Stimulated activated CD8-positive, alpha-beta memory T cell treated with anti-CD3 and anti-CD28 coated beads, Interleukin-4, amount 100 ng/mL, for 4 hours (primary cell): ENCODE measurements at places on chromosomes 3 and 15.

GRCh38 chr3:189588070-189588469, 43.1 kb upstream of the TP63 start:
- no peak for DNase-seq

DNA sequence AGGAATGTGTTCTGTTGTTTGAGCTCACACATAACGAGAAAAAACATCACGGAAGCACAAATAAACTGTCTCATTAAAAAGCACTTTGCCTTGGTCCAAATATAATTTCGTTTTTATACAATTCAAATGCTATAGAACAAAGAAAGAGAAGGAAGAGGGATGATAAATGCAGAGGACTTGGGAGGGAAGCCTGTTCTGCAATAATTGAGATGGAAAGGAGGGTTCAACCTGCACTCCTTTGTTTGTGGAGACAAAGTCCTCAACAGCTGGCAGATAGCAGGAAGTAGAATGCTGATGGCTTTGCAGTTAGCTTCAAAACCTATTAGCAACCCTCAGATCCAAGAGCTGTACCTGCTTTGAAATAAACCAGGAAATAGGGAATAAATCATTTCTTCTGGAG, 1010.8 kb downstream of the FHIT start:
- DNase-seq, result no peak

GRCh38 chr3:118846176-118846575, 188.5 kb downstream of the IGSF11 start:
- DNase-seq, result no peak

DNA sequence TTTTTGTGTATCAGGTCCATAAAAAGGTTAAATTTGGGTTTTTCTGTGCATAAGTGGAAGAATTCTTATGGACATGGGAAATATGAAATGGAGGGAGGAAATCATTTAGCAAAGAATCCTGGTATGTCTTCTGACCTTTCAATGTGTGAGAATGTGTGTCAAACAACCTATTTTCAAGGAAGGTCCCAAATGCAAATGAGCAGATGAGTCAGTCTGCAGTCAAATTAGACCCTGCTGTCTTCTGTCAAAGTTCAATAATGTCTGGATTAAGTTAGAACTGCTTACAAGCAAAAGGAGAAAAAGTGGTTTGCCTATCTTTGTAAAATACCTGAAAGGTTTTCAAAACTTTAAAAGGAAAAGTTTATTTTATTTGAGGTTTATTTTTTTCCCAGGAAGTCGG, 15.3 kb downstream of the FBN1 start:
- DNase-seq, result no peak

DNA sequence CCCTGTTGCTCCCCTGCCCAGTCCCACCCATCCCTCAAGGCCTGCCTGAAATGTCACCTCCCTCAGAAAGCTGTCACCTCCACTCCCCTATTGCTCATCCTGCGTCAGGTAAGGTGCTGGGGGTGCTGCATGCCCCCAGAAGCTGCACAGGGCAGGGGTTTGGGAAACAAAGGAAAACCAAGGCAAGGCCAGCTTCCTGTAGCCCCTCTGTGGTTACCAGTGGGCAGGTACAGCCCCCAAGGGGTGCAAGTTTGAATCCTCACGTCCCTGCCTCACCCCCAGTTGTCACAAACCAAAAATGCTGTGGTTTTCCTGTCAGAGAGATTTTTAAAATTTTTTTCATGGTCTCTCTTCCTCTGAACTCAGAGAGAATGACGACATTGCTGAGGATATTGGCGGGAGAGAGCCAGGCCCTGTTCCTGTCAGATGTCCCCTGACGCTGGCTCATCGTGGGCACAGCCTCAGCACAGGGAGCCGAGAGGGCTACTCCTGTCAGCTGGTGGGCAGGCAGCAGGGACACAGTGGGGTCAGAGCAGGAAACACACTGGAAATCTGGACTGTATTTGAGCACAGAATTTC, 27.0 kb downstream of the PSTPIP1 start:
- DNase-seq, result no peak

DNA sequence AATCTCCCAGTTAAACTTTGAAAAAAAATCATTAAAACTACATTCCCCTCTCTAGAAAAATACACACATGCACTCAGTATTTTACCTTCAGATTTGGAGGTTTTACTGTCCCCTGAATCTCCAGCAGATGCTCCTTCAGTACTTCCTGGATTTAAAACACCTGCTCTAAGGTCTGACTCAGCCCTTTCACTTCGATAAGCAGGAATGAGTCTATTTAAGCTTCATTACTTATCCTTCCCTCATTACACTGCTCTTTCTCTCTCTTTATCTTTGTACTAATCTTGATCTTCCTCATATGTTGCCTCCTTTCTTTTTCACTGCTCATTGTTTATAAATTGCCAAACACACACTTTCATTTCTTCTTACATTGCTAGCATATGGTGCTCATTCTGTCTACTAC, 443.9 kb downstream of the DIPK2A start:
- DNase-seq, result no peak

DNA sequence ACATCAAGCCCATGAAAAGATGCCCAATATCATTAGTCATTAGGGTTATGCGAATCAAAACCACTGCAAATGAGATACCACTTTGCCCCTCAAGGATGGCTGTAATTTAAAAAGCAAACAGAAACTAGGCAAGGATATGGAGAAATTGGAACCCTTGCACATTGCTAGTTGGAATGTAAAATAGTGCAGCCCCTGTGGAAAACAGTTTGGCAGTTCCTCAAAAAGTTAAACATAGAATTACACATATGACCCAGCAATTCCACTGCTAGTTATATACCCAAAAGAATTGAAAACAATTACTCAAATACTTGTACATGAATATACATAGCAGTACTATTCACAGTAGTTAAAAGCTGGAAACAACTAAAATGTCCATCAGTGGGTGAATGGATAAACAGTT, 186.8 kb upstream of the CGNL1 start:
- DNase-seq, result no peak

DNA sequence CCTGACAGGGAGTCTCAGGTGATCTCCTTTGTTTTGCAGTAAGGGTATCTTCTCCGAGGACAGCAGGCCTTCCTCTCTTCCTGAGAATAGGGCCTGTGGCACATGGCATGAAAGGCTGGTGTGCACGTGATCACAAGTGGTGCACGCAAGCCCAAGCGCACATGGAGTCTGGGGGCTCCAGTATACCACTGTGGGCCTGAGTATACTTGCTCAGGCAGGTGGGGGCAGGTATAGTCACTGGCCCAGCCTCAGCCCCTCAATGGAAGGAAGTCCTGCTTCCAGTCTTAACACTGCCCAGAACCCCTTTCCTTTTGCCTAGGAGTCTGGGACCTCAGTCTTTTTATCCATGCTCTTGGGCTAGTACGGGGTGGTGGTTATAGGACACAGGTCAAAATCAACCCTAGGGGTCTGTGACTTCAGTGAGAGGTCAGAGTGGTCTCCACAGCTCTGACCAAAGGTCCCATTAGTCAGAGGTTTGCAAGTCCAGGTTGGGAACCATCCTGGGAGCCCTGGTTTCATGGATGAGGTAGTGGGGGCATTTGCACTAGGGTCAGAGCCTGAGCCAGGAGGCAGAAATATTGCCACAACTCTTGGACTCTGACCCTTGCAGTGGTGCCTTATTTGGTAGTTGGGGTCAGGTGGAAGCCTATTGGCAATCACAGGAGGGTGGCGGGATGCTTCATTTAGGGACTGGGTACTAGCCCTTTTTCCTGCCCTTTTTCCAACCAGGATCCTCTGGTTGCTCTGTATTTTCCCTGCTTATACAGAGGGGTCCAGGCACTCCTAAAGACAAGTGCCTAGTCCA, 823 bp upstream of the CCDC71 start:
- DNase-seq, result no peak

DNA sequence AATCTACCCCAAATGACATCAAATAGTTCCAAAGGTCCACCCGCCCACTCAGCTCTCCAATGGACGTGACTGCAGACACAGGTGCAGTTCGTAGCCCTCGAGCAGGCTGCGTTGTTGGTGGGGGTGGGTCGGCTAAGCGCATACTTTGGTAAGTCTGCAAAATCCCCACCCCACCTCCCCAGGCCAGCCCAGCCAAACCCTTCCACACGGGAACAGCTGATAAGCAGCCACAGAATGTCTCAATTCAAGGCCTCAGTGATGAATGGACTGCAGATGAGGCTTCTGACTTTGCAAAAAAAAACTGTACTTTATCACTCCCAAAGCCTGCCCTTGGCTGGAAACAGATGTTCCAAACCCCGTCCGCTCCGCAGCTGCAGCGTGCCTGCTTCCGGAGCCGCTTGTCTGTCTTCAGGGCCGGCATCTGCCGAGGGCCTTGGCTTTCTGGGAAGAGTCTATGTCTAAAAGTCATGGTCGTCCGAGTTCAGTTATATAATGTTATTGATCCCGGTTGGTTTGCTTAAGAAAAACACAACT, 38.2 kb downstream of the PCSK6 start:
- no peak for DNase-seq

- DNase-seq, result no peak
These were observed 89.5 kb downstream of the SMARCC1 start for GRCh38 chr3:47692158-47692557.

- no peak for DNase-seq
These were observed 28.4 kb upstream of the NR2E3 start for GRCh38 chr15:71781965-71782265.

GRCh38 chr3:170437176-170437575, 18.5 kb downstream of the CLDN11 start:
- no peak for DNase-seq

GRCh38 chr3:4589475-4590097, 96.4 kb downstream of the ITPR1 start:
- DNase-seq, result no peak

DNA sequence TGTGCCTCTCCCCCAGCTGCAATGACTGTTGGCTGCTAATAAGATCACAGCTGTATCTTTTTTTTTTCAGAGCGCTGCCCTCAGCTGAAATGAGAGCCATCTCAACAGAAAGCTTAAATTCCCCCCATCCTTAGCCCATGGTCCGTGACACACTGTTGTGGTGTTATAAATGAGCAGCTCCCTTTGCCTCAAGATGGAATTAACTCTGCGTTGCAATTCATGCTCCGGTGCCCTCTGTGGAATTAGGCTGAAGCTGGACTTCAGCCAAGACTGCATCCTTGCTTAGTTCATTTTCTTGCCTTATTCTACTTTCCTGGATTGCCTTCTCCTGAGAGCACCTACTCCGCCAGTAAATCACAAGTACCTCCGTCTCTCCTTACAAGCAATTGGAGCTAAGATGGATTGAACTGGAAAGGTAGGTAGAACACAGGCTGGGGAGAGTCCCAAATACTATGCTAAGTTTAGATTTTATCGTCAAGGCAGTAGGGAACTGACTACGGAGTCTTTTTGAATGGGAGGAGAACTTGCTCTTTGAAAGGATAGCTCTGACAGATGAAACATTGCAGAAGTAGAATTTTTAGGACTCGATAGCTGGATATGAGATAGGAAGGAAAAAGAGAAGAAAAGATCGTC, 39.0 kb upstream of the THRB start:
- DNase-seq, result no peak

DNA sequence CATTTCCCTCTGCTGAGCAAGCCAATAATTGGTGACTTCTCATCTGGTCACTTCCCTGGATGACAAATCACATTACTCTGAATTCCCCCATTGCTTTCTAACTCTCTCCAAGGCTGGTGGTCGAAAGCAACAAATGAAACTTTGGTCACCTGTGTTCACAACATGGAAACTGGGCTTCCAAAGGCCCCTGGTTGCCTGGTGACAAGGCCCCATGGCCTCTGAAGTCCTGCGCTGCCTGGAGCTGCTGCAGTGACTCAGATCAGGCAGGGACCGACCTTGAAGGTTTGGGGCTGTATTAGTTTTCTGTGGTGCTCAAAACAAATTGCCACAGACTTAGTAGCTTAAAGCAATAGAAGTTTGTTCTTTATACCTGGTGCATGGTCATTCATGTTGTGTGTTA, 345.3 kb downstream of the WDR72 start:
- no peak for DNase-seq

GRCh38 chr3:116048991-116049390, 396.3 kb downstream of the LSAMP start:
- DNase-seq, result no peak

- no peak for DNase-seq
These were observed 3.9 kb upstream of the VPS8 start for GRCh38 chr3:184808021-184808420.

GRCh38 chr15:41284427-41285177, 47.8 kb downstream of the OIP5 start:
- no peak for DNase-seq

DNA sequence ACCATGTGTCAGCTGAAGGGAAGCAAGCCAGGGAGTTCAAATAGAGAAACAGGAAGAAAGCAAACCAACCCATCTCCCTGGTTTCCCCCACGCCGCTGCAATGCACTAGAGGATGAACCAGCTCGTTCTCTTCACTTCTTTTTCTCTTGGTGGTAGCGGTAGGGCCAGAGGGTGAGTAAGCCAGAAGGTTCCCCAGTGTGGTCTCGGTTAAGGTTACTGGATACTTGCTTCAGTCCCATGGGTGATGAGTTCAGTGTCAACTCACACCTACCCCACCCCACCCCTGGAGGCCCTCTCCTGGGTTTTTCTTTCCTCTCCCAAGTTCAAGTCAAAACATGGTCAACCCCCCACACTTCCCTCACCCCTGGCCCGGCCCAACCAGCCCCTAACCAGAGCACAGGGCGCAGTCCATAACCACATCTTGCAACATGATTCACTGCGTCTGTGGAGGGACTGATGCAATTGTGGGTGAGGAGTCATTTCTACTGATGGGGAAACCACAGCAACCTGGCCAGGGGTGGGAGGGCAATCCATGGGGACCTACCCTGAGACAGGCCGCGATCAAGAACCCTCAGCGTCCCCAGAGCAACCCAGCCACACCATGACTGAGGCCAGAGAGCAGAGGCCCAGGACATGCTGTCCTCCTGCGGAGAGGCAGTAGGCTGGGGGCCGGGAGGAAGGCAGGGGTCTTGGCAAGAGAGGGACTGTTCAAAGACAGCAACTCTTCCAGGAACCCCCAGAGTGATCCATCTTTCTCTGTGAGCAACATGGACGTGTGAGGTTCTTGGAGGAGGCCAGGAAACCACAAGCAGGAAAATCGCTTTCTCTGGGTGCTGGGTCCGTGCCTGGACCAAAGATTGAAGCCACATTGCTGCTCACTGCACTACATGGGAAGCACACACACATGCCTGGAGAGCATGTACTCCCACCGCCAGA, 276.6 kb downstream of the UACA start:
- DNase-seq, result peak; percentile 30

DNA sequence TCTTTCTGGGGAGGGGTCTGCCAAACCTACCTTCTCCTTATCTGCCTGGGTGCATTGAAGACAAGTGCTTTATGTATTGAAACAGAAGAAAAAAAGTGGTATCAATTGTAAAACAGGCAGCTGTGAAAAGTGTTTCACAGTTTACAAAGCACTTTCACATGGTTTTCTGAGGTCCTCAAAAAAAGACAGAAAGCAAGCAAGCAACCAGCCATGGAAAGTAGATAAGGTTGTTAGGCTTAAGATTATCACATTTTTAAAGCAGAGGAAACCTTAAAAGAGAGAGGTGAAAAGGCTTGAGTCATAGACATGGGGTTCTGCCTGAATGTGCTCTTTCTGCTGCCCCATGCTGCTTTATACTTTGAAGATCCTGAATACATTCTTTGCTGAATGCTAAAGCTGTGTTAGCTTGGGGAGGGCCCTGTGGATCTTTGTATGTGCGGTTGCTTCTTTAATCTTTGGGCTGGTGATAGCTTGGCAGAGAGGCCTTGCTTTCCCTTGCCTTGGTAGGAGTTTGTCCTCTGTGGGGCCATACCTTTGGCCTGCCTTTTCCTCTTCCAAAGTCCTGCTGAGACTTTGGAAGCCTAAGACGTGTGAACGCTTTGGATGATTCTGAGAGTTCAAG, 2.6 kb downstream of the SMAD3 start:
- no peak for DNase-seq

GRCh38 chr3:107861904-107862303, 228.9 kb downstream of the CD47 start:
- DNase-seq, result no peak
